Tibial nerve (tissue), 4 donors: ENCODE measurements at places on chromosomes 3 and 15. TPM values are rescaled to one million over a fixed set of nuclear protein-coding genes. Genes with fewer than 3 reads are reported as not detected.

DNA sequence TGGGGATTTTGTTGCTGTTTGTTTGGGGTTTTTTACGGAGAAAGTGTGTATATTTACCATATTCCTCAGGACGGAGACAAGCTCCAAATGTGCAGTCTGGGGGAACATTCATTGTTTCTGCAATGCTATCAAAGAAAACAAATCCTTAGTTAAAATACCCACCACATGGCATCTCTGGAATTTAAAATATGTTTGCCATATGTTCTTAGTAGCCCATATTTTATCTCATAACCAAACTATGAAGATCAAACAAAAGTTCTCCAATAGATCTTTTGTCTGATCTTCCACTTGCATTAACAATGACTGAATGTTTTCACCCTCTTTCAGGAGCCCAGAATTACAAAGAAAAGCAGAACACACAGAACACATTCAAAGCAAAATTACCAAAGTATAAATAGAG is 35.3 kb downstream of the EFHB start:
- H3K4me3 ChIP-seq, result no peak overlapping the region
- H3K27ac ChIP-seq, result no peak overlapping the region
- no peaks in the 10 kb centered on the region for H3K4me1 ChIP-seq
- H3K27me3 ChIP-seq, result no peaks in the 10 kb centered on the region

GRCh38 chr15:68515371-68516095 is 63.3 kb upstream of the CORO2B start:
- H3K27me3 ChIP-seq, result no peaks in the 10 kb centered on the region
- no peaks in the 10 kb centered on the region for H3K4me1 ChIP-seq
- H3K27ac ChIP-seq, result no peak overlapping the region
- no peaks in the 10 kb centered on the region for H3K36me3 ChIP-seq
- no peak for DNase-seq

DNA sequence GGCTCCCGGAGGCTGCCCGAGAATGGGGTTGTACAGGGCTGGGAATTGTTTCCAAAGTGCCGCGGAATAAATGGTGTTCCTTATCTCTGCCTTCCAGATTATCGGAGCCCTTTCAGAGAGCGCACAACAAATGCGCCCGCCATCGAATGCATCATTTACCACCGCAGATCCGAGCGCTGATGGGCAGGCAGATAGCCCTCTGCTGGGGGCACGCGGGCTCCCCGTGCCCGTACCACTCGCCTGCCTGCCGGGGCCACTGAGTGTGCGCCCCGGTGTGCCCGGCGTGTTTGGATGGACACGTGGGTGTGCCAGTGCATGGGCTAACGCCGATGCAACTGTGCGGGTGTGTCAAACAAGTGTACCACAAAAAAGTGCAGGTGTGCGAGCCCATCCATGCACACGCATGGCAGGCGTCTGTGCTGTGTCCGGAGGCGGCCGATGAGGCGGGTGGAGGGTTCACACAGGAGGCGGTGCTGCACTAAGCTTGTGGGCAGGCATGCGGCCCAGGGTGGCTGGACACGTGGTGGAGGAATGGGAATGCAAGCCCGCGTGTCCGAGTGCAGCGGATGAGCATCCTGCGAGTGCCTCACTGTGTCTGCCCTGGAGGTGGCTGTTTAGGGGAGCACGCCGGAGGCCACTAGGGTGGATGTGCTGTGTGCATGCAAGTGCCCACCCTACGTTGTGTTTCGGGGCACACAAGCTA is 3.8 kb upstream of the GATA2 start:
- H3K27ac ChIP-seq, result no peak overlapping the region
- no peaks in the 10 kb centered on the region for H3K36me3 ChIP-seq
- no peak for DNase-seq
- no peak overlapping the region for H3K4me3 ChIP-seq

DNA sequence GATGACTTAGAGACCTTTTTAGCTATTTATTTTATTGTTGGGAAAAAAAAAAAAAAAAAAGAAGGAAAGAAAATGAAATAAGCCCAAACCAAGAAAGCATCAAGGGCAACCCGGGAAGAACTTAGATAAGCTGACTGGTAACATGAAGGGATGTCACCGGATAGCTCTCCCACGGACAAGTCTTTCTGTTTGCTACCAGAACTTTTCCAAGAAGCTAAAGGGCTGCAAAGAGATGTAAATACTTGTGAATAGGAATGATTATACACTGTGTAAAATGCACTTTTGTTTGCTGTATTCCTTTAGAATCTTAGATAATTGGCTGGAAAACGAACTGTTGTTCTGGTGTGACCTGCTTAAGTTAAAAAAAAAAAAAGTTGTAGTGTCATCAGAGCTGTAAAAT is 2.8 kb downstream of the FOXB1 start:
- H3K4me1 ChIP-seq, result peaks cover 23% of the 10 kb centered on the region
- DNase-seq, result no peak
- no peak overlapping the region for H3K4me3 ChIP-seq
- no peak overlapping the region for H3K27ac ChIP-seq
- no peaks in the 10 kb centered on the region for H3K36me3 ChIP-seq

DNA sequence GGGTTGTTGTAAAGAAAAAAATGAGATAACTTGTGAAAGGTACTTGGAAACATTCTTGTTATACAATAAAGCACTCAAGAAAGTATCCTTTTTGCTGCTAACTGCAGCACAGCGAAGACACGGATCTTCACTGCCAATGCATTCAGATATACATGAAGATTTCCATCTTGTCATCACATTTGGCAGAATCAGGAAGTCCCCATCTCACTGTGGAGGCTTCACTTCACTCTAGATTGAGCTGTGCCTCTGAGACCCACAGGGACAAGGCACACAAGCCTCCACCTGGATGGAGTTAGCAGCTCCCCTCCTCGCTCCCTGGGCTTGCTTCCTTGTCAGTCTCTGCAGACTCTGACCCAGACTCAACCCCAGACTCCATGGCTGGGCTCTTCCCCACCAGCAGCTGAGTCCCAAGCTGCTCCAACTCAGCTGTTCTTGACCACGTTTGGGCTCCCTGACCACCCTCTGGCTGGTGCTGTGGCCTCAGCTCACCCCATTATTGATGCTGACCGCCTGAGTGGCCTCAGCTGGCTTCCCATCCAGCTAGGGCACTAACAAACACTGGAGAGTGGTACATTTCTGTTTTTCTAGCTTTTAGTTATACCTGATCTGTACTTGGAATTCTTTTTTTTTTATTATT is 45.4 kb upstream of the SMAD3 start:
- no peaks in the 10 kb centered on the region for H3K27me3 ChIP-seq
- H3K4me1 ChIP-seq, result peaks cover 14% of the 10 kb centered on the region
- DNase-seq, result no peak
- H3K36me3 ChIP-seq, result no peaks in the 10 kb centered on the region
- H3K27ac ChIP-seq, result no peak overlapping the region
- H3K4me3 ChIP-seq, result no peak overlapping the region

- H3K4me3 ChIP-seq, result no peak overlapping the region
- no peak for DNase-seq
- H3K36me3 ChIP-seq, result no peaks in the 10 kb centered on the region
- no peaks in the 10 kb centered on the region for H3K4me1 ChIP-seq
- no peaks in the 10 kb centered on the region for H3K27me3 ChIP-seq
- no peak overlapping the region for H3K27ac ChIP-seq
Observed at GRCh38 chr3:160929595-160929994, 173.6 kb downstream of the PPM1L start.

DNA sequence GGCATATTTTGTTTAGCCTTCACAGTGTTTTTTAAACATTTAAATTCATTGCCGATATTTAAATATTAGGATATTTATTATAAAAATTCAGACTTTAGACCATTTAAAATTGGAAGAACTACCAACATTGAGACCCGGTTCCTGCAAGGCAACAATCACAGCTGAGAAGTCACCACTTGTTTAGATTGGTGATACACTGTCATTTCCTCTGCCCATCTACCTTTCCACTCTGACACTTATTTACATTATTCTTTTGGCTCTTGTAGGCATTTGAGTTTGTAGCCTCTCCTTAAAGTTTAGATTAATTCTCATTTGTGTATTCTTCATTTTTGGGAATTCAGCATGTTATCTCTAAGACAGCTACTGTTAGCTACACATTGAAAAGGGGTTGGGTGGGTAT is 10.3 kb upstream of the IL20RB start:
- H3K4me3 ChIP-seq, result no peak overlapping the region
- DNase-seq, result no peak
- no peaks in the 10 kb centered on the region for H3K4me1 ChIP-seq
- no peaks in the 10 kb centered on the region for H3K36me3 ChIP-seq
- H3K27me3 ChIP-seq, result no peaks in the 10 kb centered on the region

DNA sequence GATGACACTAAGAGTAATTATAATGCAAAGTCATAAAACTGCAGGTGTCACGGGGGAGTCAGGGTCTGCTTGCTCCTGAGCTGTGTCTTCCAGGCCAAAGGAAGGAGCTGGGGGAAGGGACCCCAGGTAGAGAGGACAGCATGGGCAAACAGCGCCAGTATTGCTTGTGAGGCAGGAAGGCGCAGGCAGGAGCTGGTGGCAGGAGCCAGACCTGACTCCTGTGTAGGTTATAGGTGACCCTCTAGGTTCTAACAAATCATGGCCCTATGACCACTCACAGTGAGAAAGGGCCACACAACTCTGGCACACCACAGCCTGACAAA is 1.9 kb downstream of the CISH start:
- no peaks in the 10 kb centered on the region for H3K36me3 ChIP-seq
- no peak overlapping the region for H3K27ac ChIP-seq
- DNase-seq, result no peak
- H3K4me1 ChIP-seq, result no peaks in the 10 kb centered on the region

DNA sequence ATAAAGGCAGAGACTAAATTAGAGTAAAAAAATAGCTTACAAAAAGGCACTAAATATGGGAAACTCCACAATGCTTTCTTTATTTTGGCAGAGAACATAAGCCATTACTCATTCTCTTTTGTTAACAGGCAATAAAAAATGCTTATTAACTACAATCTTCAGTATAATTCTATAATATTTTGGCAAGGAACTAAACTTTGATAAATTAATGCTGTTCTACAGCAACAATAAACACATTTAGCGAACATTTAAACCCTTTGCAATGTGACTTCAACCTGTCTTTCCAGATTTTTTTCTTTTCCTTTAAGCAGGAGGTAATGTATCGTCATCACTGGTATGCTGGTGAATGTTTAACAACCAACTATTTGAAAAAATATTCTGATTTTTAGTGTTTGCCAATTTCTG is 42.2 kb upstream of the POU1F1 start:
- no peak overlapping the region for H3K4me3 ChIP-seq
- H3K36me3 ChIP-seq, result no peaks in the 10 kb centered on the region
- no peaks in the 10 kb centered on the region for H3K27me3 ChIP-seq
- no peaks in the 10 kb centered on the region for H3K4me1 ChIP-seq
- no peak for DNase-seq
- no peak overlapping the region for H3K27ac ChIP-seq

DNA sequence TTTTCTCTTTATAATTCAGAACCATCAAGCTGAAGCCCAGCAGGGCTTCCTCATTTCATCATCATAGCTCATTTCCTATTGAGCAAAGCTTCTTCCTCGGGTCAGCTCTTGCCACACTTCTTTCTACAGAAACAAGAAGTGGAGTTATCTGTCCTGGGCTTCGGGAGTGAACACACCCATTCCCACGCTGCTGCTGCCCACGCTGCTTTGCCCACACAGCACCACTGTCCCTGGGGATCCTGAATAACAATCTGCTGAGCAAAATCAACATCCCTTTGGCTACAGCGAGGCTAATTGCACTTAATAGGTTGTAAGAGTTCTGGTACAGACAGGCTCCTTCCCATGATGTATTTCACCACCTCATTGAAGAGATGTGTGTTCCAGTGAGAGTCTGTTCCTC is 23.7 kb downstream of the CEP19 start:
- no peak overlapping the region for H3K4me3 ChIP-seq
- H3K27ac ChIP-seq, result peak overlapping the region; percentile 28
- DNase-seq, result peak; percentile 55
- no peaks in the 10 kb centered on the region for H3K36me3 ChIP-seq

GRCh38 chr3:134132961-134133360 is 103.2 kb upstream of the SLCO2A1 start:
- H3K27me3 ChIP-seq, result no peaks in the 10 kb centered on the region
- no peaks in the 10 kb centered on the region for H3K4me1 ChIP-seq
- no peak for DNase-seq
- no peak overlapping the region for H3K27ac ChIP-seq

DNA sequence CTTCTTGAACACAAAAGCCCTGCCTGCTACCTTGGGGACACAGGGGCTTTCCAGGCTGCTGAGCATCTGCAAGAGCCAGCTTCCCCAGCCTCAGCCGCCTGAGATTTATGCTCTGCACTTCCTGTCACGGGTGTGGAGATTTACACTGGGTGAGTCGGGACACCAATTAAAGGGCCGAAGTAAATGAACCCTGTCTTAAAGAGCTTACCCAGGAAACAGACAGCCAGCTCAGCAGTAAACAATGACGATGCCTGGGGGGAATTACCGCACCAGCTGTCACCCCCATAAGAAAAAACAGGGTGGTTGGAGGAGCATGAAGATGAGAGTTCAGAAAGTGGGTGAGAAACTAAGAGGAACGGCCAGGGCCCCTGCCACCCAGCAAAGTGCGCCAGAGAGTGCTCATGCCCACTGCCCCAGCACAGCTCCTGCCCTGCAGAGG is 37.5 kb upstream of the IQSEC1 start:
- no peak overlapping the region for H3K4me3 ChIP-seq
- H3K27me3 ChIP-seq, result no peaks in the 10 kb centered on the region
- no peaks in the 10 kb centered on the region for H3K36me3 ChIP-seq
- no peak overlapping the region for H3K27ac ChIP-seq
- H3K4me1 ChIP-seq, result peaks cover 5% of the 10 kb centered on the region
- peak; percentile 3 for DNase-seq

- H3K4me1 ChIP-seq, result no peaks in the 10 kb centered on the region
- H3K36me3 ChIP-seq, result no peaks in the 10 kb centered on the region
- H3K27ac ChIP-seq, result no peak overlapping the region
- DNase-seq, result no peak
- H3K27me3 ChIP-seq, result no peaks in the 10 kb centered on the region
Observed at GRCh38 chr3:59136081-59136480, 86.3 kb upstream of the CFAP20DC start.

DNA sequence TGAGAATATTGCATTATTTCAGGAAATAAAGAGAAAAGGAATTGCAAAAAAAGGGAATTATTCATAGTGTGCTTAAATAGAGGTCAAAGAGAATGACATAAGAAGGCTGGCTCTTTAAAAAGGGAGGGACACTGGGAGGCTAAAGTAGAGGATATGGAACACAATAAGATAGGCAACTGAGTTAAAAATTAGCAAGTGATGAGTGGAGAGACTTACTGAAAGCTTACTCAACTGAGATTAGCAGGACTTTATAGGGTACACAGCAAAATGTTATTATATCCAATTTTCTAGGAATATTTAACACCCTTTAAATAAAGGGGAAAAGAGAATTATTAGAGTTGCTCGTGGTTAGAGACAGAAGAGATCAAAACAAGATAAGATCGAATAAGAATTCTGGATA is 375.2 kb downstream of the LSAMP start:
- H3K27ac ChIP-seq, result no peak overlapping the region
- H3K4me1 ChIP-seq, result no peaks in the 10 kb centered on the region
- no peaks in the 10 kb centered on the region for H3K27me3 ChIP-seq
- H3K36me3 ChIP-seq, result no peaks in the 10 kb centered on the region
- H3K4me3 ChIP-seq, result no peak overlapping the region

HRH1 gene
- 15.9 TPM for total RNA-seq

CCR4 gene
- not detected for total RNA-seq

EIF3J gene
- total RNA-seq, result 67.1 TPM

CPN2 gene
- not detected for total RNA-seq

ALG1L2 gene
- total RNA-seq, result not detected

GRK7 gene
- not detected for total RNA-seq

GOLGA8Q gene
- total RNA-seq, result 7.4 TPM

THOC7 gene
- 32.2 TPM for total RNA-seq

LRTM1 gene
- total RNA-seq, result not detected

MAPK6 gene
- total RNA-seq, result 14.4 TPM

ALDH1L1 gene
- 34.5 TPM for total RNA-seq

GPR160 gene
- total RNA-seq, result 2.4 TPM

AMT gene
- total RNA-seq, result 7.0 TPM

ZMAT3 gene
- 15.7 TPM for total RNA-seq

PARP9 gene
- 32.6 TPM for total RNA-seq
